Body of pancreas (tissue), 4 donors: ENCODE measurements at places on chromosomes 7 and 10. TPM values are rescaled to one million over a fixed set of nuclear protein-coding genes. Genes with fewer than 3 reads are reported as not detected.

Gene OPN1SW
- not detected for total RNA-seq

Gene CLDN4
- 65.6 TPM for total RNA-seq

Gene STEAP2
- 9.2 TPM for total RNA-seq

Gene CC2D2B
- 3.4 TPM for total RNA-seq

Gene ADCYAP1R1
- 8.2 TPM for total RNA-seq

Gene CHST3
- 19.4 TPM for total RNA-seq

Gene TCAF2
- total RNA-seq: 0.66 TPM

Gene TMEM196
- not detected for total RNA-seq

Gene TMEM273
- 4.3 TPM for total RNA-seq

Gene MRLN
- total RNA-seq: not detected

Gene ERVW-1
- total RNA-seq: not detected

Gene MBL2
- total RNA-seq: not detected

Gene ADRB1
- 8.6 TPM for total RNA-seq

Gene THSD7A
- total RNA-seq: 7.0 TPM

Gene C10orf90
- total RNA-seq: not detected

Gene SPDYE8
- total RNA-seq: not detected

Gene MINDY4
- total RNA-seq: 8.6 TPM

Gene SFTPA1
- 0.26 TPM for total RNA-seq

Gene LMOD2
- total RNA-seq: not detected

Gene DYNC1I1
- 1.3 TPM for total RNA-seq

Gene KLF14
- 1.6 TPM for total RNA-seq

Gene ANKRD61
- not detected for total RNA-seq

Gene CPN1
- not detected for total RNA-seq

Gene ZMIZ2
- 50.4 TPM for total RNA-seq

Gene ADRA2A
- total RNA-seq: 25.4 TPM

Gene GRID1
- total RNA-seq: 1.6 TPM

Gene TAS2R3
- total RNA-seq: 2.6 TPM

Gene CAMK2G
- 17.4 TPM for total RNA-seq

Gene ZNF33A
- total RNA-seq: 20.4 TPM

Gene IFIT3
- 3.9 TPM for total RNA-seq

Gene JCAD
- 15.3 TPM for total RNA-seq

Gene SPAM1
- total RNA-seq: not detected

Gene SUN3
- not detected for total RNA-seq

Gene LBX1
- not detected for total RNA-seq

Gene TMEM229A
- not detected for total RNA-seq

Gene C7orf33
- total RNA-seq: not detected

Gene PDZD8
- total RNA-seq: 34.3 TPM
